ENCODE measurements at places on chromosomes 1 and 21.

- DNase-seq: no peak
These were observed 17.5 kb downstream of the ZMYM4 start for GRCh38 chr1:35285771-35286606.

- no peak for DNase-seq
These were observed 12.4 kb downstream of the LAMC2 start for GRCh38 chr1:183198463-183198862.

- no peak for DNase-seq
These were observed 3.6 kb downstream of the PRKAB2 start for GRCh38 chr1:147168626-147169058.

GRCh38 chr1:99098589-99098988, 93.9 kb upstream of the PLPPR5 start:
- DNase-seq: no peak

DNA sequence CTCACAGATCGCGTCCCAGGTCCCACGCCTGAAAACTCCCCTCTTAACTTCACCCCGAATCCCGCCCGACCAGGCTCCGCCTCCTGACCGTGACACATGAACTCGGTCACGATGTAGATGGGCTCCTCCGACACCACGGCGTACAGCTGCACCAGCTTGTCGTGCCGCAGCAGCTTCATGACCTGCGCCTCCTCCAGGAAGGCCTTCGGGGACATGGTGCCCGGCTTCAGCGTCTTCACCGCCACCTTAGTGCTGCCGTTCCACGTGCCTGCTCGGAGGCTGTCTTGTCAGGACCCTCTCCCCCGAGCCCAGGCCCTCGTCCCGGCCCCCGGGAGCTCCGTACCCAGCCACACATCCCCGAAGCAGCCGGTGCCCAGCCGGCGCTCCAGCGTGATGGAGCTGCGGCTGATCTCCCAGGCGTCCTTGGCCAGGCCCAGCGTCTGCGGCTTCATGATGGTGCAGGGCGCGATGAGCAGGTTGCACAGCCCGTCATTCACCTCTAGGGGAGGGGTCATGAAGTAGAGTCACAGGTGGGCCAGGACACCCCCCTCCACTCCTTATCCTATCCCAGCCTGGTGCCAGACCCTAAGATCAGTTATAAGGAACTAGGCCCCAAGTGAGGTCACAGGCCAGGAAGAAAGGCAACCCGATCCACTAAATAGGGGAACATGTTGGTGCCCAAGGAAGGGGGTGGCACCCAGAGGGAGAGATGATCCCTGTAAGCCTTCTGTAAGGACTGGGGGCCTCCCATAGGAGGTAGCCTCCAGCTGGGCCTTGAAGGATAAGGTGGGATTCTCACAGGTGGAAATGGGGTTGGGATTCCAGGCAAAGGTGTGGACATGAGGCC, 11.6 kb upstream of the AHDC1 start:
- no peak for DNase-seq

DNA sequence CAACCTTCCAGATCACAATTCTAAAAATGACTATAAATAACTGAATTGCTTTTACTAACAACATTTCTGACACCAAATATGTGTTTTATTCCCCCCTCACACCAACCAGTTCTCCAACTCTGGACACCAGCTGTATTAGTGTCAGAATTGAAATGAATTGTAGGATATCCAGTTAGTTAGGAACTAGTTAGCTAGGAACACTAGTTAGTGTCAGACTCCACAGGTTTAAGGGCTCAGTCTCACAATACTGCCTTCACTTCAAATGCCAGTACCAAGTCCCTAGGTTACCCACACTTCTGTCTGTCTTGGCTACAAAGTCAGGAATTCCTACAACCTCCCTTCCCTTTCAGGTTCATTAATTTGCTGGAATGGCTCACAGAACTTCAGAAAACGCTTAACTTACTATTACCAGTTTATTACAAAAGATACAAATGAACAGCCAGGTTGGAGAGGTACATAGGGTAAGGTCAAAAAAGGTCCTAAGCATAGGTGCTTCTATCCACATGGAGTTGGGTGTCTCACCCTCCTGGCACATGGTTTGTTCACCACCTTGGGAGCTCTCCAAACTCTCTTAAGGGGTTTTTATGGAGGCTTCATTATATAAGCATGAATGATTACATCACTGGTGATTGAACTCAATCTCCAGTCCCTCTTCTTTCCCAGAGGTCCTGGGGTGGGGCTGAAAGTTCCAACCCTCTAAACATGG, 4.2 kb downstream of the STXBP3 start:
- DNase-seq: no peak

GRCh38 chr1:193700710-193701355, 514.4 kb upstream of the B3GALT2 start:
- DNase-seq: no peak

DNA sequence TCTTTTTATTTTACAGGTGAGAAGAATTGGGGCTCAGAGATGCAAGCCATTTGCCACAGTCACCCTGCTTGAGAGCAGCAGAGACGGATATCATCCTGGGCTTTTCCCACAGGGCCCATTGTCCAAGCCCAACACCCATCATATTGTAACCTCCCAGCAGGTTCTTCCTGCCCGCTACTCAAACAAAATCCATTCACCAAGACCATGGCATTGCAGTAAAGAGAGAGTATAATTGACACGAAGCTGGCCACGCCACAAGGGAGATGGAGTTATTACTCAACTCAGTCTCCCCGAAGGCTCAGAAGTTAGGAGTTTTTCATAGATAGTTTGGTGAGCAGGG, 60.9 kb upstream of the KLHDC7A start:
- DNase-seq: no peak

DNA sequence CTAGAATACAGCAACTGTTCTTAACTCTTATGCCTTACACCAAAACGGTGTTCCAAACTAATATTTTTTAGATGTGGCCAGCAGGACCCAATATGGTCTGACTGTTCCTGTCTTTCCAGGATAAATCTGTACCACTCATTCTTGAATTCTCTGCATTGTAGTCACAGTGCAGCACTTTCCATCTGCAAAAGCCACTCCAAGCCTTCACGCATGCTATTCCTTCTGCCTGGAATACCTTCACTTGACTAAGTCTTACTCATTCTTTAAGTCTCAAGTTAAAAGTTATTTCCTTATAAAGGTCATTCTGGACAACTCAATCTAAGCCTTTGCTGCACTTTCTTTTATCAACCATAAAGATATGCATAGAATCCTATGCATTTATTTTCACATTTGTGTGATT, 1194.5 kb downstream of the PLA2G4A start:
- DNase-seq: no peak

GRCh38 chr1:117015724-117016123, 14.2 kb downstream of the CD101 start:
- DNase-seq: no peak

GRCh38 chr1:96721053-96721415, 550 bp upstream of the PTBP2 start:
- no peak for DNase-seq

DNA sequence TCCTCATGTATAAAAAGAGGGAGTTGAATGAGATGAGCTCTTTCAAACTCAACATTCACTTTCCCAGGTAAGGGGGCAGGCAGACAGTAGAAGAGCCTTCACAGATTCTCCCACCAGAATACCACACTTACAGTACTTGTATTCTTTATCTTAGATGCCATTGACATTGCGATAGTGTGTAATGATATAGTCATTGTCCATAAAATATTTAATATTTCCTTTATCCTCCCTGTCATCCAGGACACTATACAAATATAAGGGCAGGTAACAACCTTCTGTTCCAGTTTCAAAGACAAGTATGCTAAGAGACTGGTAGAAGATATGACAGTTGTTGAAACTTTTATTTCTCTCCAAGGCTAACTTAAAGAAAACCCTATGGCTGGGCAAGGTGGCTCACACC, 56.5 kb upstream of the MTF2 start:
- DNase-seq: no peak

DNA sequence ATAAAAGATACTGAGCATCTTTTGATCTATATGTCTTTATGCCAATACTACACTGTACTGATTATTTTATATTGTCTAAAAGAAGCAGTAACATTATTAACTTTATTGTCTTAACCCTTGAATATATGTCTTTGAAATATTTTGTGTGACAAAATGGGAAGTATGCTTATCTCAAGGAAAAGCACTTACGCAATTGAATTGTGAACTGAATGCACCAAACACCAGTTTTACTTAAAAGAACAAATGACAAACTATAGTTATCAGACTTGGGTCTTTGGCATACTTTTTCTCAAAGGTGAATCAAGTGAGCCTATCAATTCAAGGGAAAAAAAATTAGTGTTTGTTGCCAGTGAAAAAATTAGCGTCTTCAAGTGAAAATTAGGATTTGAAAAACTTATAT, 9.2 kb upstream of the SLC6A9 start:
- no peak for DNase-seq

GRCh38 chr1:42348498-42348897, 13.5 kb upstream of the FOXJ3 start:
- no peak for DNase-seq

GRCh38 chr1:93448292-93448982, 519 bp downstream of the FNBP1L start:
- no peak for DNase-seq

DNA sequence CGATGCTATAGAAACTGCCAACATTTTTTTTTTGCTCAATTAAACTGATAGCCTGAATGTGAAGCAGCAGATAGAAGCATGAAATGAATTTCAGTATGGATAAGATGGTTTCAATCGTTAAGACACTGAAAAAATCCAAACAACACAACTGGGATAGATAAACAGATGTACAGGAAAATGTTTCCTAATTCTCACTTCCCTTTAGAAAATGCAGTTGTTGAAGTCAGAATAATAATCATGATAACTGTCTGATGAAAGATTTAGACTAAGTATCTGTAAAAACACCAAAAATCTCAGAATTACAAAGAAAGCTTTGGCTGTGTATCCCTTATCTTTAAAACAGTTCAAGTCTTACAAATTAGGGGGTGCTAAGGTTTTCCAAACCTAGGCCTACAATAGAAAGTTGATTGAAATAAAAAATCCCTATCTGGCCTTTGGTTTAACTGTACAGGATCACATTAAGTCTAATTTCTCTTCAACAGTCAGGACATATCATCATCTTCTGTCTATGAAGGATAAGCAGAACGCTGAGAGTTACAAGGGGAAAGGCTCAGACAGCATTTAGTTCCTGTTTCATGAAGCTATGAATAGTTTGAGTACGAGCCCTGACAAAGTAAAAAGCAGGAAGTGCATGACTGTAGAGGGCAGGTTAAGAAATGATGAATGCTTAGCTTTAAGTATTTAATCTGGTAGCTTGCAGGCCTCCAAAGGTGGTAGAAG, 203.2 kb downstream of the APP start:
- DNase-seq: no peak

GRCh38 chr1:107363154-107363553, 222.3 kb downstream of the NTNG1 start:
- DNase-seq: no peak

DNA sequence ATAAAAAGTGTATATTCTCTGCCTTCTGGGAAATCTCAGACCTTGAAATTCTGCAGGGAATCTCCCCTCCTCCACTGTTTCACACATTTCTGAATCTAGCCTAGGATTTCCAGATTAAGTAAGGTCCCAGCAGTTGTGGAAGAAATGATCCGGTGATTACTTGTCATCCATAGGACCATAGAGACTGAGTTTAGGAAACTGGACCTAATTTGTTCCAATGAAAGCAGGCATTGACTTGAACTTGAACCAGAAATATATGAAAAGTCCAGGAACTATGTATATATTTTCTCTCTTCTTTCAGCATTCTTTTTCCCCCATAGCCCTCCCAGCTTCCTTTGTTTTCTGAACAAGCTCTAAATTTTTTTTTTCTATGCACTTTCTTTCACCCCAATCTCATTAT, 149.5 kb upstream of the SPAG17 start:
- no peak for DNase-seq

GRCh38 chr1:54965624-54966340, 14.6 kb upstream of the TMEM61 start:
- DNase-seq: peak; percentile 17

GRCh38 chr1:33828059-33828458, 35.8 kb upstream of the HMGB4 start:
- DNase-seq: no peak

DNA sequence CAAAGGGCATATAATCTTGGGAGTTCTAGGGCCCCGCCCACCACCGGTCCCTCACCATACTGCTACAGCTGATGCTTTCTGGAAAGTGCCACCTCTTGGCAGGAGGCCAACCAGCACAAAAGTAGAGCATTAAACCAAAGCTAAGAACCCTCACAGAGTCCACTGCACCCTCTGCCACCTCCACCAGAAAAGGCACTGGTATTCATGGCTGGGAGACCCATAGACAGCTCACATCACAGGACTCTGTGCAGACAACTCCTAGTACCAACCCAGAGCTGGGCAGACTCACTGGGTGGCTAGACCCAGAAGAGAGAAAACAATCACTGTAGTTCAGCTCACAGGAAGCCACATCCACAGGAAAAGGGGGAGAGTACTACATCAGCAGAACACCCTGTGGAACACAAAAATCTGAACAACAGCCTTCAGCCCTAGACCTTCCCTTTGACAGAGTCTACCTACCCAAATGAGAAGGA, 10.8 kb downstream of the THEM4 start:
- peak; percentile 80 for DNase-seq

- DNase-seq: no peak
These were observed 19.7 kb upstream of the PGBD2 start for GRCh38 chr1:248886237-248886895.

DNA sequence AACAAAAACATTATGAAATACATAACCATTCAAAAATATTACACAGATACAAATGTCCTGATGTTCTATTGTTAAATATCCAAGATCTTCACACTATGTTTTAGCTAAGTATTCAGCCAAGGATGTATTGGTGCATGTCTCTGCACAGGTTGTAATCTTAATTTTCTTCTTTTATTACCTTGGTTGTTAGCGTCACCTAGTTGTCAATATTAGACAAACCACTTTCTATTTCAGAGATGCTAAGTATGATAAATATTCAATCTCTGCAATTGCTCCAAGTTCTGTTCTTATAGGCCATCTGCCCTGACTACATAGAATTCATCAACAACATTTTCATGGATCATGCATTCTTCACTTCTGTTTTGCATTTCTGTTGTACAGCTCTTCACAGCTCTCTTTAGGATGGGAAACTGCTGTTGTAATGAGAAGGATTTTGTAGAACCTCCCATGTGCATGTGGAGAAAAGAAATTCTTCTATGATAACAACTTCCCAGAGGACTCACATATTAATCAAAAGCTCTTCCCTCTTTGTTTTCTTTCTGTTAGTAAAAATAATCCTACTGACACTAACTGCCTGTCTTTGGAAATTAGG, 380.1 kb downstream of the NUF2 start:
- DNase-seq: no peak

DNA sequence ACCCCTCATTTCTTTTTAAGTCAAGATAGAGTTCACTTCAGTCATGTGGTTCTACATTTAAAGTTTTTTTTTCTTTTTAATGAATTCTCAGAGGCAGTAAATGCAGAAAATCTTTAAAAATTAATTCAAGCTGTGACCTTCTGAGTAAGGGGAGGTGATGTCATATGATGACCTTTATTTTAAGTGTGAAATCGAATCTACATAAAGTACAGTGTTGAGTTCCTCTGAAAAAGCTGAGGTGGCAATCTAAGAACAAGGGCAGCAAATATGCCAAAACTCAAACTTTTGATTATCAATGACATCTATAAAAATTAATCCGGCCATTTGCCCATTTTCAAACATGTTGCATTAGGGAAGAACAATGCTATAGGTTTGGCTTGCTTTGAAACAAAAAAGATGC, 173.5 kb downstream of the CDC7 start:
- no peak for DNase-seq

Measured in CD4-positive, alpha-beta T cell treated with Interleukin-12 subunit alpha and Interleukin-12 subunit beta, for 1 hour (primary cell).